Brain (organoid and tissue), 16 donors: ENCODE measurements at places on chromosomes 11 and 22. TPM values are rescaled to one million over a fixed set of nuclear protein-coding genes. Genes with fewer than 3 reads are reported as not detected.

The APOL2 gene
- 16.9 TPM for polyA plus RNA-seq

The KCNK7 gene
- 0.68 TPM for polyA plus RNA-seq

The PANX2 gene
- polyA plus RNA-seq, result 15.2 TPM

The MYOD1 gene
- not detected for polyA plus RNA-seq

The OR52A1 gene
- polyA plus RNA-seq, result not detected

The CCDC81 gene
- 0.22 TPM for polyA plus RNA-seq

The POLR2L gene
- polyA plus RNA-seq, result 104 TPM

The ELF5 gene
- not detected for polyA plus RNA-seq

DNA sequence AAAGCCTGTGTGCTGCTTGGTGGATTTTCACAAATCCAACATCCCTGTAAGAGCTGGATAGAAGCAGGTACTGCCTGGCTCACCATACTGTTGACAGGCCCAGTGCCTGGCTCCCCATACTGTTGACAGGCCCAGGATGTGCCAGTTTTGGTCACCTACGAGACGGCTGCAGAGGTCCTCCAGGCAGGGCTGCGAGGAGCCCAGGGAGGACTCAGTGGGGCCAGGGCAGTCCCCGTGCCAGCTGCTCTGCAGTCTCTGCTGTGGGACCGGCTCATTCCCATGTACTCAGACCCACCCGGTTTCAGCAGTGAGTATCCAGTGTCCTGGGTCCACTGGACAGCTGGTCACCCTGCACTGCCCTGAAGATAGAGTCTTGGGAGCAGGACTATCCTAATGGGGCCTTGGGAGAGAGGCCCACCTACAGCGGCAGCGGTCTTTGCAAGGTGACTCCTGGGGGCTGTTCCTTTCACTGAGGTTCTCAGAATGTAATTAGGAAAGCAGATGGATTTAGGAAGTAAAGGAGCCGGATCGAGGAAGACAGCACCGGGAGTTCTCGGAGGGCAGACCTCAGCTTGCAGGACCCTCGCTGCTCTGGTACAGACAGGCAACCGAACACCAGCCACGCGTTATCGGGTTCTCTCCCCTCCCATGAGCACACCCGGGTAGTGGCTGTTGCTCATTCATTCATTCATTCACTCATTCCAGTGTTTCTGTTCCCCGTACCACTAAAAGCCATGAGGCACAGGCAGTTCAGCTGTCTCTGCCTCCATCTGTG is 106.1 kb downstream of the CTTN start:
- no peak for DNase-seq

DNA sequence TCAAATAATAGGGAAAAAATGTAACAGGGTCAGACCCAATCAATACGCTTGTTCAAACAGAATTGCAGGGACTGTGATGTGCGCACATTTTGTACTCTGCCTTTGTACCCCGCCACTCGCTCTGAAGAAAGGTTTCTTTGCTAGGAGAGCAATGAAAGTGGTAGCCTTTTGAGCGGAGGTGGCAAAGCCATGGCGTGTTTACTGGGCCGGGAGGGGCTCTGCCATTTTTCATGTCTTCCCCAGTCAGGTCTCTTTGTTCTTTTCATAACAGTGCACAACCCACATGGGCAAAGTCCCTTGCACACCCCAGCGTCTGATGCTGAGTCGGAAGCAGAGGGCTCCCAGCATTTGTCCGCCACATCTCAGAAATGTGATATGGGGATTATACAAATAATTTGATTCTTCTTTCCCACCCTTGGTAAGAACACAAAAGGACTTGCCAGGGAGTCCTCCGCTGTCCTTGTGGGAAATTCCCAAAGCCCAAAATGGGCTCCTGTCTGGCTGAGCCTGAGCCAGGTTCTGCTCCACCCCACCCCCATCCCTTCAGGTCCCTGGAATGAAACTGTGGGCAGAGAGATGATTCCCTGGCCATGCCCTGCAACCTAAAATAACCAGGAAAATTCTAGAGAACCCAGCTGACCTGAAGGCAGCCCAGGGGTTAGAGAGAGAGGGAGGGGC is 36.6 kb downstream of the C11orf58 start:
- DNase-seq, result peak; percentile 86

GRCh38 chr11:14593671-14594070 is 49.9 kb upstream of the PDE3B start:
- DNase-seq, result no peak

DNA sequence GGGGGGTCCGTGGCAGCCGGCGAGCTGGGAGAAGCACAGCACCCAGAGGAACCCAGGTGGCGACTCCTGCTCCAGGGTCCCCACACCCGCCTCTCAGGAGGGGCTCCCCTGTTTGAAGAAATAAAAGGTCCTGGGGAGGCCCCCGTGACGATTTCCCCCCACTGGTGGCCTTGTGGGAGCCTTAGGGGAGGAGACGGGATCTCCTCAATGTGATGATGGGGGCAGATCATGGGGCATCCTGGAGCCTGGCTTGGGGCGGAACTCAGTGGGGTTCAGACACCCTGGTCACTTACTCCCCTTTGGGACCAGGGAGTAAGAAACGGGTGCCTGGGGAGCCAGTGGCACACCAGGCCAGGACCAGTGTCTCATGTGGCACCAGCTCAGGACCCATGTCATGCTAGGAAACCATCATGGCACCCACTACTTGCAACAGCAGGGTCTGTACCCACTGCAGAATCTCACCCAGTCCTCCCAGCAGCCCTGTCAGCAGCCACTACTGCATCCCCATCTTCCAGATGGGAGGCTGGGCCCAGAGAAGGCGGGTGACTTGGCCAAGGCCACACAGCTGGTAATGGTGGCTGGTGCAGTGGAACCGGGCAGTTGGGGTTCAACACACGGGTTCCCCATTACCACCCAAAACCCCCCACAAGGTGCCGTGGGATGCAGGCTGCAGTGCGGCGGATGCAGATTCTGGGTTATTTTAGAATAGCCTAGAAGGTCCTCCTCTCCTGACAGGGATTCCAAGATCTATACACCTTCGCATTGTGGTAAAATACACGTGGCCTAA is 130.7 kb downstream of the CTTN start:
- DNase-seq, result no peak

GRCh38 chr11:2396471-2396870 is 4.1 kb upstream of the TSSC4 start:
- DNase-seq, result no peak

DNA sequence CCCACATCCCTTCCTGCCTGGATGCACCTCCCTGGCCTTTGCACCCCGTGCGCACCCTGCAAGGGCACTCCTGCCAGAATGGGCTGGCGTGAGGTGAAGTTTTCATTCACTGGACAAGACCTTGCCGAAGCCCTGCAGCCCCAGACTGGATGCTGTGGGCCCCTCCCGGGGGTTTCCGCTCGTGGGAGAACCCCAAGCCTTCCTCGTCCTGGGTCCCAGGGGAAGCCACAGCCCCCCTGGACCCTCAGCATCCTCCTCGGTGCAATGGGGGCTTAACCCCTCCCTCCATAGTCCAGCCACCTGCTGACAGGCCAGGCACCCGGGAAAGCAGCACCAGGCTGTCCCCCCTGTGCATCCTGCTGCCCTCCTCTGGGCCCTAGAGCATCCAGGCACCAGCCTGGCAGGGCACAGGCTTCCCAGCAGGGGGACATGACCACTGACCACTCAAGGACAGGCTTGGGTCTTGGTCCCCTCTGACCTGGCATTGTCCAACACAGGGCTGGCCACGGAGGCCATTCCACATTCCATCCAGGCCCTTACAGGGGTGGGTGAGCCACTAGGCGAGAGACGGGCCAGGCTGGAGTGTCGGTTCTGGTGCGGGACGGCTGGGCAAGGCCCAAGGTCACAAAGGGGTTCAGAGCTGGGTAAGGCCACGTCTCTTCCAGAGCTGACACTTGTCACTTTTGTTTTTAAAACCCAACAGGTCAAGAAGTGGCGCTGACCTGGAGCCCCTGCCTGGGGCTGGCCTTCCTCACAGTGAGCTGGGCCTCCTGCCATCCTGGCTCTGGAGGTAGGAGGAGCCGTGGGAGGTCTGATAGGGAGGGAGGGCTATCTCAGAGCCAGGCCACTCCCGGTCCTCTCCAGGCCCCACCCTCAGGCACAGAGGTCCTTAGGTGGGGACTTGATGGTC is 41.5 kb upstream of the PPARA start:
- DNase-seq, result no peak

DNA sequence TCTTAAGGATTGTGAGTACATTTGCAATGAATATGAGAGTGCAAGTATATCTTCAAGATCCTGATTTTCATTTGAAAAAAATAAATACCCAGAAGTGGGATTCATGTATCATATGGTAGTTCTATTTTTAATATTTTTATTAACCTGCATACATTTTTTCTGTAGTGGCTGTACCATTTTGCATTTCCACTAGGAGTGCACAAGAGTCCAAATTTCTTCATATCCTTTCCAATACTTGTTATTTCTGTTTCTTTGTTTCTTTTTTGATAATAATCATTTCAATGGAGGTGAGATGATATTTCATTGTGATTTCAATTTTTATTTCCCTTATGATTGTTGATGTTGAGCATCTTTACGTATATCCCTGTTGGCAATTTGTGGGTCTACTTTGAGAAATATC is 759.8 kb upstream of the CNTN5 start:
- DNase-seq, result no peak

DNA sequence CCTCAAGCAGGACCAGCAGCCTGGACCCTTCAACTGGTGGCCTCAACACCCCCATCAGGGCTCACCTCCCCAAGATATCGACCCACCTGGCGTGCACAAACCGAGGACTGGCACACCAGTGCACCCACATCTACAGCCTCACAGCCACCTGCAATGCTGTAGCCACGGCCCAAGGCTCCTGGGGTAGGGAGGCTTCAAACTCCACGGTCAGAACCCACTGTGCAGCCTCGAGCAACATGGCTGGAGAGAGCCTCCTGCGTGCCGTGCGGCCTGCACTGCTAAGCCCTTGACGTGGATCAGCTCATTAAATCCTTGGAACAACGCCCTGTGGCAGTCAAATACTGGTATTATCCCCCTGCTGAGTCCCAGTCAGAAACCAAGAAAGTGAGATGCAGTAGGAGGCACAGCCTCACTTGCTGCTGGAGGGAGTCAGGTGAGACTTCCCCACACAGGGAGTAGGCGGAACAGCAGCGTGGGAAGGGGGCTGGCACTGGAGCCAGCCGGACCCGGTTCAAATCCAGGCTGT is 4.6 kb downstream of the CARD10 start:
- DNase-seq, result peak; percentile 51
